Fibroblast of skin of left biceps (primary cell): ENCODE measurements at places on chromosomes 6 and 20.

GRCh38 chr6:1686117-1687098 is 76.7 kb downstream of the FOXC1 start:
- peak; percentile 96 for DNase-seq

DNA sequence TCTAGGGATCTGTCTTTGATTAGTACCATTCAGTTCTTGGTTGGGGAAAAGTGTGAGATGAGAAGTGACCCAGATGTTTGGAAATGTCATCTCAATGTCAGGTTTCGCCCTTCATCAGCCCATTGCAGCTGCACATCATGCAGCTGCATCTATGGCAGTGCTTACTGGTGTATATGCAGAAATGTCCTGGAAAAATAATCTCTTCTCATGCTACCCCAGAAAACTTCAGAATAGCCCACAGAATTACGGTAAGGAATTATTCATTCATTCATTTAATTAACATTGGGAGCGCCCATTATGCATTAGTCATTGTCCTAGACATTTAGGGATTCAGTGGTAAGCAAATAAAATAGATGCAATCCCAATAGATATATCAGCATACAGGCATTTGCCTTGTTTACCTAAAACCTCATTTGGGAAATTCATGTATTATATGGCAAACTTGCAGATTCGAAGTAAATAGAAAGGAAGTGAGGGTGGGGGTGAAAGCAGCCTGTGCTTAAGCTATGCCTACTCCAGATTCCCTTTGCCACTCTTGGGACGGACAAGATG is 89.2 kb downstream of the PDE7B start:
- DNase-seq = no peak

DNA sequence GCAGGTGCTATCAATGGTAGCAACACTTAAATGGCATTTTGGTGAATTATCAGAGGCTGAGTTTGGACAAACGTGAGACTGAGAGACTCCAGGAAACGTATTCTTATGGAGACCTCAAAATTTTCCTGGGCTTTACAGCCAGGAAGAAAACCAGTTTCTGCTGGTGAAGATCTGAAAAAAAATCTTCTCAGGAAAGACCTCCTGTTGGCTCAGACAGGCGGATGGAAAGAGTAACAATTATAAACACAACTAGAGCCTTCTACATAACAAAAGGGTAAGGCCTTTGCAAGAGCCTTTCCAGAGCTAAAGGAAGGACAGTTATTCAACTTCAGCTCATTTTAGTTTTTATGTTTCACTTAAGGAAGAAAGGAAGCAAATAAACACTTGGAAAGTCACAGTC is 274.4 kb downstream of the THBS2 start:
- DNase-seq = no peak

GRCh38 chr6:144197919-144198318 is 47.6 kb downstream of the STX11 start:
- DNase-seq = no peak

- DNase-seq = no peak
Measured at GRCh38 chr6:14130435-14131075, 13.0 kb downstream of the CD83 start.

GRCh38 chr6:3745566-3746118 is 5.9 kb downstream of the PXDC1 start:
- DNase-seq = no peak

- no peak for DNase-seq
Measured at GRCh38 chr6:105078386-105078708, 101.5 kb downstream of the POPDC3 start.

- no peak for DNase-seq
Measured at GRCh38 chr20:23018432-23018831, 16.7 kb upstream of the SSTR4 start.

DNA sequence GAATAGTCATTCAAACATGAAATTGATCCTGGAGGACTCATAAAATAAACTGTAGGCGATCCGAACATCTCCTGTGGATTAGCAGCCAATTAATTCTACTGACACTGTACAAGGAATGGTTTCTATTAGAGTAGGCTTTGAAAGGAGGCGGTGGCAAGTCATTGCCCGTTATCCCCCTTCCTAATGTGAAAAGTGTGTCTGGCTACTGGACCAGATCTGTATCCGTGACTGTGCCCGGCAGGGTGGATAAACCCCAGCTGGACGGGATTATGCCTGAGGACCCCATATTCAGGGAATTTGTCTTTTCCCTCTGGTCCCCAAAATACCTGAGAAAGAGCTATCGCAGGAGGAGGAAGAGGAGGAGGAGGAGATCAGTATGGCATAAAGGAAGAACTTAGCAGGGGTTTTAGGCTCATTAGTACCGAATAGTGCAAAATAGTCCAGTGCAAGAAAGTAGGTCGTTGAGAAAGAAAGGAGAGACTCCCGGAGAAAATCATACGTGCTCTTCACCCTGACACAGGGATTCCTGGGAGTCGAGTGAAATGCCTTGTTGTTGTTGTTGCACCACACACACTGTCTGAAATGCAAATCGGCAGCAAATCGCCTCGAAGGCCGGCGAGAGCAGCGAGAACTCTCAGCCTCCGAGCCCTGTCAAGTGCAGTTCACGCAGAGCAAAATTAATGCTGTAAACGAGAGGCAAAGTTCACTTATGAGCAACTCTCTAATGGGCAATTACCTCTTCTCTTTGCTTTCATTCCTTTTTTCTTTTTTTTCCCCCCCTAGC is 178.9 kb upstream of the ARID1B start:
- no peak for DNase-seq

GRCh38 chr6:132860254-132860653 is 45.9 kb downstream of the RPS12 start:
- DNase-seq = no peak

- DNase-seq = peak; percentile 15
Measured at GRCh38 chr6:158474961-158475343, 84.9 kb upstream of the TMEM181 start.

DNA sequence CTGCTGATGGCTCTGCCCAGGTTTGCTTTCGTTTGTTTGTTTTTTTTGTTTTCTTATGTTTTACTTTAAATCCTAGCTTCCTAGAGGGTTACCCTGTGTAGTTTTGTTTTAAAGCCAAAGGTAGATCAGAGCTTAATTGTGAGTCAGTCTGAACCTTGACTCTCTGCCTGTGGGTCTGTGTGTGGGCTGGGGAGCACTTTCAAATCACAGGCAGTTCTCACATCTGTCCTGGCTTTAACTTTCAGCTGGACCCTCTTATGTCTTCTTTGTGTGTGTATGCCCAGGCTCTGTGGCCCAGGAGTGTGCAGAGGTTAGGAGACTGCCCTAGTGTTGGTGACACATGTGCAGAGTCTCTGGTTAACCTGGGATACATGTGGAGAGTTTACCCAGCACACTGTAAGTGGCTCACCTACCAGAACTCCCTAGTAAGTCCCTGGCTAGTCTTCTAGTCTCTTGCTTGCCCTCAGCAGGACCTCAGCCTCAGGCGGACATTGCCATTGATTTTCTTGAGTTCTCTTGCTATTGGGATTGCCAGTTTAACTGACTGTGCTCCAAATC is 19.0 kb downstream of the HIVEP1 start:
- no peak for DNase-seq

DNA sequence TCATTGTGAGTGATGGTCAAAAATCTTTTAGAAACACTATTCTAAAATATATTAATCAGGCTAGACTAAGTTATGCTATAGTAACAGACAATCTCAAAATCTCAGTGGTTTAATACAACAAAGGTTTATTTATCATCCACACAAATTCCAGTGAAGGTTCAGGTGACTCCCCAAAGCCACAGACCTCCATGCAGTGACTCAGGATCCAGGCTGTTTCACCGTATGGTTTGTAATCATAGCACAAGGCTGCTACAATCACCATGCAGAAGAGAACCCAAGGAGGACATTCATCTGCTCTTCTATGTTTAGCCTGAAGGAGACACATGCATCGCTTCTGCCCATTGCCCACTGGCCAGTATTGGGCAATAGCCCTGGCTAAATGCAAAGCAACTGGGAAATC is 46.2 kb downstream of the BFSP1 start:
- no peak for DNase-seq

- DNase-seq = no peak
Measured at GRCh38 chr20:36777576-36777975, 4.0 kb upstream of the DSN1 start.

DNA sequence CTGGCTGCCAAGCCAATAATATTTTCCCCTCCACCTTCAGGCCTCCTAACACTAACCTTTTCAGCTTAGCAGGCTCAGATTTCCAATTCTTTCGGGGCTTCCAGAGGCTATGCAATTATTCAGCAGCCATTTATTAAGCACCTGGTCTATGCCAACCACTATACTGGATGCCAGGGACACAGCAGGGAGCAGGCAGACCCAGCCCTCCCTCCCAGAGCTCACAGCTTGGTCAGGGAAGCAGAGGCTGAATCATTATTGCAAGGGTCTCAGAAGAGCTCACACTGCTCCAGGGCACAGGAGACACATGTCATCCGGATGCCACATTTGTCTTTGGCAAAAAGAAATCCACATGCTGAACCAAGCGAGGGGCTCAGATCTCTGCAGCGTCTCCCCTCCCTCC is 1.3 kb downstream of the BPIFB1 start:
- no peak for DNase-seq

- no peak for DNase-seq
Measured at GRCh38 chr6:4929097-4929718, 74.6 kb downstream of the RPP40 start.

DNA sequence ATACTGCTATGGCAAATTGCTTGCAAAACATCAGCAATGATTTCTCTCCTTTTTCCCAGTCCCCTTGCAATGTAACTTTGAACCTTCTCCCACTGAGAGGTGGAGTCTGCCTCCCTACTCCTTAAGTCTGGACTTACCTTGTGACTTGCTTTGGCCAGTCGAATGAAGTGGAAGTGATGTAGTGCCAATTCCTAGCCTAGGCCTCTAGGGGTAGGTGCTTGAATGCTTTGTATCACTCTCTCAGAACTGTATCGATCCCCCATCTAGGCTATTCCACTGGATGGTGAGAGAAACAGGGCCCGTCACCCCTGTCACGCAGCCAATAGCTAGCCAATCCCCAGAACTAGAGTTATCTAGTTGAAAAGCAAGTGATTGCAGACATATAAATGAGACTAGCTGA is 238.6 kb downstream of the BTBD3 start:
- no peak for DNase-seq

DNA sequence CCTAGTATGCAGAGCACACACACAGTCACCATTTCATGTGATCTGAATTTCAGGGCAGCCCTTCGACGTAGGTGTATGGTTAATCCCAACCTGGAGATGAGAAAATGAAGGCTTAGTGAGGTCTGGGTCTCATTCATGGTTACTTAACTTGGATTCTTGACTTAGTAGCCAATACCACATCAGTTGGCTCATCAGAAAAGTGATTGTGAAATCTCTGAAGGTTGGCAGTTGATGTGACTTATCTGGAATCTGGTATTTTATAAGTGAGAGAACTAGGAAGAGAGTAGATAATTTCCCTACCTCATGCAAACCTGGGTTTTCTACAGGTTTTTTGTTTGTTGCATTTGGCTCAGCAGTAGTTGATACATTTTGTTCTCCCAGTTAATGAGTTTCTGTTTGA is 123.7 kb downstream of the CCDC170 start:
- DNase-seq = no peak
